ENCODE measurements at places on chromosomes 1 and 21.

DNA sequence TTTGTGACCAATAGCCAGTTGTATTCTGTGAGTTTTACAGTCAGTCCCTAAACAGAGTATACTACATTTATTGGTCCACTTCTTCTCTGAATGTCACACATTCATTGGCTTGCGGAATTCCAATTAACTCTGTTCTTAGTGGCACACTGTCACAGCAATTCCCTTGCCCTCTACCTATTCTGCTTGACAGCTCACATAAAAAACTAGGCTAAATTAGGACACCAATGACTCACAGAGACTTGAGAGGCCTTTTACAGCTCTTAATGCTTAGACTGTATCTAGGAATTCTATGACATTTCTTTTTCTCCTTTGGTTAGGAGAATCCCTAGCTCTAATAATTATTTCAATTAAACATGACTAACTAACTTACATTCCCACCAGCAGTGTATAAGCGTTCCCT lies 104.1 kb downstream of the NEGR1 start:
- no peak for DNase-seq

GRCh38 chr1:85571181-85571759 lies 9.3 kb upstream of the CCN1 start:
- no peak for DNase-seq

GRCh38 chr1:223207293-223208066 lies 64.4 kb upstream of the TLR5 start:
- peak; percentile 65 for DNase-seq

GRCh38 chr1:12029720-12030339 lies 10.5 kb downstream of the MIIP start:
- no peak for DNase-seq

- DNase-seq: peak; percentile 33
These were observed 424.9 kb downstream of the ADGRL2 start for GRCh38 chr1:82225421-82226185.

- no peak for DNase-seq
These were observed 1018.9 kb upstream of the PRMT6 start for GRCh38 chr1:106037526-106037925.

- no peak for DNase-seq
These were observed 846.9 kb upstream of the ADAMTS5 start for GRCh38 chr21:27813750-27814149.

DNA sequence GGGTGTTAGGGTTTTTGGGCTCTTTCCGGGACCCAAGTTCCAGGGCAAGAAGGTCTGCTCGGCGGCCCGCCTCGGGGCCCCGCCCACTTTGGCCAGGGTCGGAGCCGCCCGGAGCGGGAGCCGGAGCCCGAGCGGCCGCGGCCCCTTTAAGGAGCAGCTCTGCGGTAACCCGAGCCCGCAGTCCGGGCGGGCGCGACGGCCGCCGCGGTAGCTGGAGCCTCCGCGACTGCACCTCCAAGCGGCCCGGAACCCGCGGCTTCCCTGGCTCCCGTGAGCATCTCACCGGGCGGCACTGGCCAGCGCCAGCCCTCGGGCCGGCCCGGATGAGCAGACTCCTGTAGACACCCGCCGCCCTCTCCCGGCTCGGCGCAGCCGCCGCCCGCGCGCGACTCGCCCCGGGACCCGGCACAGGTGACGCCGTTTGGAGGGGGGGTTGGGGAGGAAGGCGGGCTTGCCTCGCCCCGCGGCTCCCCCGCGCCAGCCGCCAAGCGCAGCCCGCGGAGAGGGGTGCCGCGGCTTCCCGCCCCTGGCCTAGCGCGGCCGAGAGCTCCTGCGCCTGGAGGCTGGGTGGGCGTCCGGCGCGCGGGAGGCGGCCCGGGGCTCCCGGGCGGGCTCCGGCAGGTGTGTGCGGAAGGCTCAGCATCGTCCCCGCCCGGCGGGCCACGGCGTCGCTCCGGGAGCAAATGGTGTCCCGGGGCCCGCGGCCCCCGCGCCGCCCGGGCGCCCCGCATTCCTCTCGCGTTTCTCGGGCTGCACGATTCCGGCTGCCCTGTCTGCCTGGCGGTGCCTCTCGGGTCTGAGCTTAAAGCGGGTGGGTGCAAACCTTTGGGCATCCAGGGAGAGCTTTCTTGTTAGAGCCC lies at the start of gene TLCD4:
TLCD4 (plus strand) TSS at position 149 of the 860 bp plus-strand sequence. CDS start 26,547 bp downstream, outside the sequence.
- DNase-seq: no peak

- DNase-seq: no peak
These were observed 63.3 kb downstream of the ERG start for GRCh38 chr21:38434913-38435533.

- DNase-seq: no peak
These were observed 5.1 kb upstream of the FRRS1 start for GRCh38 chr1:99771513-99771918.

DNA sequence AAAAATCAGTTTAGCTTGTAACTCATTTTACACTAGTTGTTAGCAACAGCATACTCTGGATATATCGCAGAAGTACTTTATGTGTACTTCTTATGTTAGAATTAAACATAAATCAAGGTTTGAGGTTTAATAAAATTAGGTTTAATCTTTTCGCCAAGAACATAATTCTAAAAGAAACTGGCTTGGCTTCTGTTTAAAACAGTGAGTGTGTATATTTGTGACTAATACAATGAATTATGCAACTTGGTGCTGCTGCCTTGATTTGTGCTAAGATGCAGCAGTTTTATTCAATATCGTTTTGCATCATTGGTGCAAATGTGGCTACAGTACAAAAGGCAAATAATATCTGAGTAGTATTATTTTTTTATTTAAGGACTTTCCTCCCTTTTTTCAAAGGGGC lies 44.8 kb downstream of the USP25 start:
- no peak for DNase-seq

- peak; percentile 31 for DNase-seq
These were observed 455 bp downstream of the UCHL5 start for GRCh38 chr1:193058529-193059281.

GRCh38 chr1:228424685-228425660 lies 8.3 kb upstream of the TRIM17 start:
- DNase-seq: no peak

- no peak for DNase-seq
These were observed 157.3 kb upstream of the RUNX1 start for GRCh38 chr21:35206141-35207125.

DNA sequence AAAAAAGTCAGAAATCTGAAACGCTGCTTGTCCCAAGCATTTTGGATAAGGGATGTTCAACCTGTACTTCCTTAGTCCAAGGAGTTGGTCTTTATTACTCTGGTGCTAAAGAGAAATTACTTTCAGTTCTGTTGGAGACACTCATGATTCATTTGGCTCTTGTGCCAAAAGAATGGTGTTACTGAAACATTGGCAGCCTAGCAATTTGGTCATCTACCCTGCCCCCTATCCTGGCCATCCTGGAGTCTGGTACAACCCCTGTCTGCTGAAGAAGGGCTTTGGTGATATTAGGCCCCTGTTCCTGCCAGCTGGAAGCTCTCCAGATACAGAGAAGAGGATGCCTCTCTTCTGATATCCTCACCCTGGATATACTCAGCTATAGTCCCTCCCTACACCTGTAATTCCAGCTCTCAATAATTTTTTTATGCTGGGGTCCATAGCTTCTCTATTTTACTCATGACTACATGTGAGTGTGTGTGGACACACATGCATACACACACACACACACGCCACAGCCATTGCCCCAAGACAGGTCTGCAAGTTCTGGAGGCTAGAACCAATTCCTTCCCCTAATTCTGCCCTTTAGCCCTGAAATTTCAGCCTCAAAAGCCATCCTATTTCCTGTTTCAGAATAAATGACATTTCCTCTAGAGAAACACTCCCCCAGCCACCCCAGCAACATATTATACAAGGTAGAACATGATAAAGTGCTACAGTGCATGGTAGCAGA lies 40.0 kb downstream of the LHX8 start:
- no peak for DNase-seq

GRCh38 chr1:208154679-208155642 lies 89.2 kb downstream of the PLXNA2 start:
- no peak for DNase-seq

DNA sequence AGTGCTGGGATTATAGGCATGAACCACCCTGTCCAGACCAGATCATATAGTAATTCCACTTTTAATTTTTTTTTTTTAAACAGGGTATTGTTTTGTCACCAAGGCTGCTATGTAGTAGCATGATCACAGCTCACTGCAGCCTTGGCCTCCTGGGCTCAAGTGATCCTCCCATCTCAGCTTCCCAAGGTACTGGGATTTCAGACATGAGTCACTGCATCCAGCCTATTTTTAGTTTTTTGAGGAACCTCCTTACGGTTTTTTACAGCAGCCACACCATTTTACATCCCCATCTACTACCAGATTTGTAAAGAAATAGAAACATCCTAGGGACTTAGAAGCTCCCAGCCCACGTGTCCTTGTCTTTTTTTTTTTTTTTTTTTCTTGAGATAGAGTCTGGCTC lies 24.0 kb downstream of the L1TD1 start:
- DNase-seq: no peak

DNA sequence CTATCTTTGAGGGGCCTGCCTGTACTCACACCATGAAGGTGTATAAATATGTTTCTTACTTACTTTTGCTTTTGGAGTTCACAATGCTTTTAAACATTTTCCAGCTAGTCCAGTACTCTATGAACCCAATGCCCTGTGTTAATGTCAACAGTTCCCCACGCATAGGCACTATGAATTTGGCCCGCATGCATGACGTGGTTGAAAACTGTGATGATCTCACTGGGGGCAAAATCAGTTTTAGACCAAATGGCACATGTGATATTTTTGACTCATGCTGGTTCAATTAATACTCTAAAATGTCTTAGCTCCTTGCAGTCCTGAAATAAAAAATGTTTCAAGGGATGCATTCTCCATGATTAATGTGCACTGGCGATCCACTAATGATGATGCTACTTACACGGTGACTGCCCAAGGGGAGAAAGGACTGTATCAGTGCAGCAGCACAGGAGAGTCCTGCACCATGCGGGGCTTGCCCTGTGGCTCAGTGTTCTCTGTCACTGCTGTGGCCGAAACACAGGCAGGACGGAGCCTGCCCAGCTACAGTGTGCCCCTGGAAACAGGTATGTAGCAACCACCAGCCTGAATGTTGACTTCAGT lies 15.7 kb downstream of the FNDC7 start:
- no peak for DNase-seq

GRCh38 chr1:178101654-178102053 lies 7.8 kb downstream of the RASAL2 start:
- no peak for DNase-seq

- no peak for DNase-seq
These were observed 424 bp upstream of the NECAP2 start for GRCh38 chr1:16440131-16440469.

DNA sequence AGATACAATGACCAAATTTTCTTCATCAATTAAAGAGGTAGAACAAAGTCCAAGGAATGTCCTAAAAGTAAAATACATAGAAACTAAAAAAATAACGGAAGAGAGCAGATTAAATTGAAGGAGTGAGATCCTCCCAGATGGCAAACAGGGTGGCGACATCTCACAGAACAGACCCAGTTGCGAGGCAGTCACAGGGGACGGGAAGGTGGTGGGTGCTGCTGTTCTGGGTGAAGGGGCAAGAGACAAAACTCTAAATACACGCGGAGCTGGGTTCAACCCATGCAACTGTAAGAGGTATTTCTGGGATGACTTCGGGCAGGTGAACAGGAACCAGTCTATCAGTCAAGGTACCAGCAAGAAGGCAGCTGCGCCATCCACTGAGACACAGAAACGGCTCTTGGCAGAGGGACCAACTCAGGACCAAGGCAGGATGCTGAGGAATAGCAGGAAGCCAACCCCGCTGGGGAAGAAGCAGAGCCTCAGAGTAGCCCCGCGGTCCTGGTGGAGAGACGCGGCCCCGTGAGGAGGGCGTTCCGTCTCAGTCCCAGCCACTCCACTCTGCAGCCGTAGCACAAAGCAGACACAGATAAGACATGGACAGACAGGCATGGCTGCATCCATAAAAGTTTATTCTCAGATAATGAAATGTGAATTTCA lies 32.2 kb downstream of the WDR4 start:
- DNase-seq: no peak

DNA sequence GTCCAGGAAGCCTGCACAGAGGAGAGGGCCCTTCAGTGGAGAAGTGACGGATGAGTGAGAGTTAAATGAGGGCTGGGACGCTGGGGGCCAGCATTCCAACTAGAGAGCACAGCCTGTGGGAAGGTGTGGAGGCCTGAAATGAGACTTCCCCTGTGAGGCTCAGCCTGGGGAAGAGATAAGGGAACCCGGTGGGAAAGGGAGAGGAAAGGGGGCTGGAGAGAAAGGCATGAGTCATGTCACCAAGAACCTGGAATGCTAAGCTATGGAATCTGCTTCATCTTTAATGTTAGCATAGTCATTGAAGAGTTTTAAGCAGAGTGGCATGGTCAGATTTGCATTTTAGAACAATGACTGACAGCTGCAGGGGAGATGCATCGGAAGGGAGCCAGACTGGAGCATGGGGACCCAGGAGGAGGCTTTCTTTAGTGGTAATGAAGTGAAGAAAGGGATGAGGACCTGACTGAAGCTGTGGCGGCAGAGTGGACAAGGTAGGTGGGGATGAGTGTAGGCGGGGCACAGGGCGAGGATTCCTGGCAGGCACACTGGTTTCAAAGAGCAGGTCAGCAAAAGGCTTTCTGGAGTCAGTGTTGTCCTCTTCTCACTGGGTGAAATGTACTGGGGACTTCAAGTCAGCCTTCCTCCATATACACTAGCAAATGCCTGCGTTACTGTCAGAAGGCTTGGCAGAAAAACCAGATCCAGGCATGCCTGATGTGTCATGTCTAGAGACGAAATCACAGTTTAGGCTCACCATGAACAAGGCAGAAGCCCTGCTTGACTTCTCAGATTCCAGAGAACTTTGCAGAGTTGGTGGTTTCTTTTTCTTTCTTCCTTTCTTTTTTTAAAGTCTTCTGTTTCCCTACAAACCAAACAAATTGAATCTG lies 8.0 kb downstream of the RGL1 start:
- no peak for DNase-seq

DNA sequence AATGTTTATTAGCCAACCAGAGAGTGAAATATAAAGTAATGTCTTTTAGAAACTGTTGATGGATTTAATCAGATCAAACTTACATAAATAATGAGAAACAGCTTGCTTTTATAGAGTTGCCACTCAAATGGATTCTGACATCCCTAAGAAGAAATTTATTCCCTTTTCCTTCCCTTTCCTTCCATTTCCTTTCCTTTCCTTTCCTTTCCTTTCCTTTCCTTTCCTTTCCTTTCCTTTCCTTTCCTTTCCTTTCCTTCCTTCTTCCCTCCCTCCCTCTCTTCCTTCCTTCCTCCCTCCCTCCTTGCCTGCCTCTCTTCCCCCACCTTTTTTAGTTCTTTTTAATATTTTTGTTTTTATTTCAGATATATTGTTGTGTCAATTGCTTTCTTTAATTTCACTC lies 27.3 kb downstream of the PRRX1 start:
- DNase-seq: no peak

DNA sequence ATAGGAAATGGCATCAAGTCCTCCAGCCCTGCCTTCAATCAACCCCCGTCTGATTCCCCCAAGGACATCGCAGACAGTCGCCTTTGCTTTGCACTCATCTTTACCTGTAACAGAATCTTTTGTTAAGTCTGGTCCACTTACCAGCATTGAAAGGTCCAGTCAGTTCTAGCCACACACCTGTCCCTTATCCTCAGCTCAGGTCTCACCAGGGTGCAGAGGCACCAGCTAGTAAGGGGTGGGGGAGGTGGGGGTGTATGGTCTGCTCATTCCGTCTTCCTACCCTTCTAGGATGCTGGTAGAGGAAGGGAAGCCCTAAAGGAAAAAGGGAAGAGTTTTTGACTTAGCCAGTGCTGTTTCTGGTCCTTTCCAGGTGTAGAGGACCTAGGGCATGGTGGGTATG lies 427.7 kb downstream of the MATN1 start:
- DNase-seq: no peak

All from NCI-H2171 treated with DMSO at 0.1 percent for 48 hours (cell line).